ENCODE measurements at places on chromosomes 2 and 18.

- no peak for DNase-seq
These were observed 138.7 kb downstream of the TTC32 start for GRCh38 chr2:19762959-19763605.

GRCh38 chr2:187552828-187553681, 1.2 kb downstream of the TFPI start:
- DNase-seq: no peak

GRCh38 chr2:120683081-120683480, 52.6 kb upstream of the GLI2 start:
- DNase-seq: no peak

DNA sequence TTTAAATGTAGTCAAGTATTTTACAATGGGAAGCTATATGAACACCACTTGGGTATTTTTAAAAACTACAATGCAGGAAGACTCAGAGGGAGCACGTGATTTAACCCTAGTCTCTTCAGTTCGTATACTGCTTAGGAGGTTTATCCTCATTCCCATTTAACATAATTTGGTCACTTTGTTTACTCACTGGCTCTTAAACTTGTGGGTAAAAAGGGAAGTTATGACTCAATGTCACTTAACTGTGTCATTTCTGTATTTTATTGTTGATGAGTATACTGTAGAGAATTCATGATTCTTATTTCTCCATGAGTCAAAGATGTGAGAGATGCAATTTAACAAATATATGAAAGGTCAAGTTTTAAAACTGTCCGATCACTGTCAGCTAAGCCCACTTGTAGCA, 48.2 kb downstream of the SLC66A3 start:
- DNase-seq: no peak

- DNase-seq: no peak
These were observed 197.9 kb downstream of the ICOS start for GRCh38 chr2:204134421-204134820.

GRCh38 chr2:235170536-235171521, 219.0 kb downstream of the SH3BP4 start:
- DNase-seq: no peak

- no peak for DNase-seq
These were observed 59.1 kb downstream of the NYAP2 start for GRCh38 chr2:225458431-225459117.

Data from activated T-cell treated with anti-CD3 and anti-CD28 coated beads for 48 hours (primary cell).